ENCODE measurements at places on chromosomes 16 and 17. TPM values are rescaled to one million over a fixed set of nuclear protein-coding genes. Genes with fewer than 3 reads are reported as not detected.

Gene SPPL2C
- polyA plus RNA-seq, result not detected

- DNase-seq, result no peak
Observed at GRCh38 chr17:69588316-69588715, 173.8 kb downstream of the MAP2K6 start.

DNA sequence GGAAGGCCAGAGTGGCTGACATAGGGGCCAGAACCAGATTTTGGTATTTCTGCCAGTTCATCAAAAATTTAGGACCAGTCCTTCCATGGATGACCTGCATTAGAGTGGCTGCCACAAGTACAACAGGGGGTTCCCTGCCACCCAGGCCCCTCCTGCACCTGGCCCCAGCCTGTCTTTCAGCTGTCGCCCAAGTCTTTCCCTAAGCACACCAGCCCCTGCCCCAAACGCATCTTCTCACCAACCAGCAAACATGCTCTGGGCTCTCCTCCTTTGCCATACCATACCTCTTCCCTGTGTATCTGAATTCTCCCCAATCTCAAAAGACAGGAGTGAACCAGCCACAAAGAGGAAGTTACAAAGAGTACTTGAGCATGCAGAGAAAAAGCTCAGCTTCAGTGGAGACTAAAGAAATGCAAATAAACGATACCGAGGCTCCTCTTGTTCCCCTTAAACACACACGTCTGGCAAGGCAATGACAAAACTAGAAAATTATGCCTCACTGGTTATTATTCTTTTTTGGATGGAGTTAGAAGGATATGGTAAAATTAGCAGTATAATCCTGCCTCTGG lies 130.6 kb downstream of the DYNLRB2 start:
- no peak for DNase-seq

Gene VTN
- polyA plus RNA-seq, result 69.9 TPM

Gene PDIA2
- polyA plus RNA-seq, result 2.6 TPM

Gene CIBAR2
- 0.91 TPM for polyA plus RNA-seq

- DNase-seq, result no peak
Observed at GRCh38 chr16:2460391-2460713, 443 bp downstream of the TEDC2 start.

- DNase-seq, result no peak
Observed at GRCh38 chr17:69898601-69899000, 176.4 kb upstream of the KCNJ16 start.

DNA sequence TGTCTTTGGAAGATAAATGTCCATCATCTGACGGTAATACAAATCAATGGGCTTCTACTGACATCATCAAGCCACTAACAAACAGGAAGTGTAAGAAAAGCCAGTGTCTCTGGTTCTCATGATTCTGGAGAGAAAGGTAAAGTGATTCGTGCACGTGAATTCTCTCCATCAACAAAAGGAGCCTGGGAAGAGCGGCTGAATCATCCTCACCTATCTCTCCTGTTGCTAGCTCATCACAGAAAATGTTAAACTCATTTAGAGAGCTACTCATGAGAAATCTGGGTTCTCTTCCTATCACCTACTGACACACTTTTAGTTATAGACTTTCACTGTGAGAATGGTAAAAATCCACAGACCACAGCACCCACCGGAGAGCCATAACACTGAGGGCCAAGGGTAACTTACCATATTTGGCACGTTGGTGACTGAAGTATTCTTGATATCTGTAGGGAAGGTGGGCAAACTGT lies 70.3 kb downstream of the CREBBP start:
- DNase-seq, result no peak

GRCh38 chr17:29592850-29593551 lies at the start of gene ANKRD13B:
Gene ANKRD13B (plus strand): TSS chr17:29593132. CDS start chr17:29593622, 490 bp downstream.
- peak; percentile 22 for DNase-seq

Gene TBC1D26
- polyA plus RNA-seq, result 0.54 TPM

Gene DHX8
- 37.7 TPM for polyA plus RNA-seq

- DNase-seq, result no peak
Observed at GRCh38 chr17:76554131-76554530, 14.3 kb downstream of the PRCD start.

Data from adrenal gland (tissue), 19 donors.